ENCODE measurements at places on chromosomes 2 and 18.

- peak; percentile 61 for DNase-seq
These were observed 638.2 kb downstream of the FBXO15 start for GRCh38 chr18:73509460-73509859.

GRCh38 chr2:105175231-105175630 is 66.3 kb upstream of the GPR45 start:
- DNase-seq: no peak

DNA sequence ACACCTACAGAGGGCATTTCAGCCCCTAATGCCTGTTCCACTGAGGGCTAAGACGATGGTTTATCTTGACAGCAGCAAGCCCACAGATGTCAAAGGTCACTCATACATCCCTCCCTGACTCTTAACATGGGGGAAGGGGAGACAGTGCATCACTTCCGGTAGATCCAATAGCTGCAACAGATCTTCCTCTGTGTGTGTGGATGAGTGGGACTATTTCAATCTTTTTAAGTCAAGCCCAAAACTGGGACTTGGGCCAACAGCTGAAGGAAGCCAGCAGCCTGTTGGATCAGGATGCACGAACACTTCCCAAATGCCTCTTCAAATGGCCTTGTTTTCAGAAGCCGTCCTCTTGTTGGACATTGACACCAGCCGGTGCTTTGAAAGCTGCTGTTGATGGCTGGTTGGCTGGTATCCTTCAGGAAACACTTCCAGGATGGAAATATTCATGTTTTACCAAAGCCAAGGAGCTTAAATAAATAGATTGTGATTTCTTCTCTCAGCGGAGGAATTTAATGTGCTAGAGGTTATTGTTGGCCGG is 59.2 kb downstream of the IL1R2 start:
- DNase-seq: peak; percentile 33

- no peak for DNase-seq
These were observed 51.6 kb downstream of the SRBD1 start for GRCh38 chr2:45559436-45559835.

GRCh38 chr2:189309331-189309730 is 129.8 kb upstream of the COL5A2 start:
- DNase-seq: no peak
